ENCODE measurements at places on chromosomes 5 and 9.

DNA sequence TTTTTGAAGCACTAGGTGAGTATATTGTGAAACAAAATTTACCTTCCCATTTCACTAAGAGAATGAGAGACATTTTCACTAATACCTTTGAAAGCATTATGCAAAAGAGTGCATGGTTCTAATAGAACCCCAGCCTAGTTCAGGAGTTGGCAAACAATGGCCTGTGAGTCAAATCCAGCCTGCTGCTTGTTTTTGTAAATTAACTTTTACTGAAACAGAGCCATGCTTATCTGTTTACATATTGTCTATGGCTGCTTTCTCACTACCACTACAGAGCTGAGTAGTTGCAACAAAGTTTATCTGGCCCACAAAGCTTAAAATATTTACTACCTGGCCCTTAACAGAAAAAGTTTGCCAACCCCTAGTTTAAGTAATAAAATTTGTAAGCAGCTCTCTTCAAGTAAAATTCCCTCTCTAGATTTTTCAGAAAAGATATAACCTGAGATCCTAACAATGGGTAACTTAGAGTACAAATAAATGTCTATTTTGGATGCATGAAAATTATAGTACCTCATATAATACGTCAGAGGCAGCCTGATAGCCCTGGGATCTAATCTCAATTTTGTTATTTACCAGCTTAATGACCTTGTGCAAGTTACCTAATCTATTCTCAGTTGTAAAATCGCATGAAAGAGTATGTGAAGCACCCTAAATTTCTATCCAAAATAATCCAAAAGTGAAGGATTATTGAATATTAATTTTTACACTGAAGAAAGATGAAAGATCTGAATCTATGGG lies 50.7 kb upstream of the ARL15 start:
- no peak for ATAC-seq

GRCh38 chr5:122736086-122736845 lies 38.6 kb upstream of the SNX2 start:
- no peak for ATAC-seq

DNA sequence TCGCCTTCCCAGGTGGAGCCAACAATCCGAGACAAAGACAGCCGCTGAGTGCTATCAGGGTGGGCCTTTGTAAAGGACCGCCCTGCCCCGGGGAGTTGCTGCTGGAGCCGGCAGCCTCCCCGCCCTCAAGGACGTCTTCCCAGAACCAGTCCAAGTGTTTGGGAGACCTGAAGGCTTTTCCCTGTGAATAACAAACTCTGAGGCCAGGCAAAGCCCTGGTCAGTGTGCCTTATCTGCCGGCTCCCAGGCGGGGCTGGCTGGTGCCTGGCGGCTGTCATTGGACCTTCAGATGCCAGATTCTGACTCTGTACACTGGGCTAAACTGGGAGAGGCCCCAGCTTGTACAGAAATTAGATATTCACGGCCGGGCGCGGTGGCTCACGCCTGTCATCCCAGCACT lies 2.1 kb downstream of the SLC9A3 start:
- ATAC-seq = no peak

DNA sequence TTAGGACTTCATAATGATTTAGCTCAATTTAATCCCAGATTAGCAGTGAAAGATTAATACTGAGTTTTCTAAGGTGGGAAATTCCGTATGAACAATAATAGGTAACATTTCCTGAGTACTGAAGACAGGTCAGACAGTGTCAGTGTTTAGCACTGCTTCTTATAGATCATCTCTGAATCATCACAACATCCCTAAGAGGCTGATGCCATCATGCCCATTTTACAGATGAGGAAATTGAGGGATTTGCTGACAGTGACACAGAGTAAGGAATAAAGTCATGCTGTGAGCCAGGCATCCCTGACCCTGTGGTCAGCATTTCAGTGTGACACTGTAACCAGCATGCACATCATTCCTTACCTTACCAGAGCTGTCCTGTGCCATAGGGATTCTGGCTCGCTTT lies 44.5 kb downstream of the DAPK1 start:
- no peak for ATAC-seq

DNA sequence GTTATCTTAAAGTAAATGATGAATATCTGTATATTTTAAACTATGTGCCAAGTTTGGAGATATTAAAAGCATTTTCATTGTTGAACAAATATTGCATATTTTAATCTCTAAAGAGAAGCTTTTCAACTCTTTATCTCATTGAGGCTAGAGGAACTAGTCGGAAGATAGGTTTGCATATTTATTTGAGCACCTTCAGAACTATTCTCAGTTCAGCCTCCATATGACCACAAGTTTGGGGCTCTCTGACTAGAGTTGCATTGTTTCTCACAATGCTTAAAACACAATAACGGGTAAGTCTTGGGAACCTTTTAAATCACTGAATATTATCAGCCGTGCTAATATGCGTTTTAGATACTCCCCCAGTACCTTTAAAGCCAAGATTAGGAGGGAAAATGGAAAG lies 47.3 kb upstream of the CTXN3 start:
- ATAC-seq = no peak

DNA sequence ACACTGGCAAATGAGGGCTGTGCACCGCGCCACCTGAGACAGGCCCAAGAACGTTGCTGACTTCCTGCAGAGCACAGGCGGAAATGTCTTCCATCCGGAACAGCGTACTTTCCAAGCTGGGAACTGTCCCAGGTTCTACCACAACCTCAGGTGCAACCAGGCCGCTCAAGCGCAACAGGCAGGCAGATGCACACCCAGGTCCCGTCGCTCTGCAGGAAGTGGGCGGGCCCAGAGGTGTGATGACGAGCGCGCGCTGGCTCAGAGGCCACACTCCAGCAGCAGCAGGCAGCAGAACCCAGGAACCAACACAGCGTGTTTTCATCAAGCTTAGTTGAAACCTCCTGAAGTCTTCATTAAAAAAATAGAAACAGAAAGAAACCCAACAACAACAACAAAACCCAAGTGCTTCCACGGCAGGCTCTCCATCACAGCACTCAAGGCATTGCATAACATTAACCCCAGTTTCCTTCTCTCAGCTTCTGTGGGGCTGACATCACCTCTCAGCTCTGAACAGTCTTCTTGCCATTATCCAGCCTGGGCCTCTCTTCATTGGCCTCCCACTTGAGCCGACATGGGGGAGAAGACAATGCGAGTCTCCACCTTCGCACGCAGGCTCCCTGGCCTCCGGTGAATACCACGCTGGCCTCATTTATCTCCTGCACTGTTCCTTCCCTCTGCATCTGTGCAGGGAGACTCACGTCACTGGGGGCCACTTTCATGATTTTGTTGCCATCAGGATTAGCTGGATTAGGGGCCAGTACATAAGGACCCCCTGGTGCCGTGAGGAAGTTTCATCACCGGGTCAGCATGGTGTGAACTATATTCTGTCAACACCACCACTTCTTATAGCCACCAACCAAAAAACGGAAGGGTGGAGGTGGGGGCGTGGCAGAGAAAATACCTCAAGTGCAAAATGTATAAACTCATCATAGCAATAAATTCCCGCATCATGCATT lies 22.1 kb downstream of the PTCH1 start:
- ATAC-seq = peak; percentile 96

DNA sequence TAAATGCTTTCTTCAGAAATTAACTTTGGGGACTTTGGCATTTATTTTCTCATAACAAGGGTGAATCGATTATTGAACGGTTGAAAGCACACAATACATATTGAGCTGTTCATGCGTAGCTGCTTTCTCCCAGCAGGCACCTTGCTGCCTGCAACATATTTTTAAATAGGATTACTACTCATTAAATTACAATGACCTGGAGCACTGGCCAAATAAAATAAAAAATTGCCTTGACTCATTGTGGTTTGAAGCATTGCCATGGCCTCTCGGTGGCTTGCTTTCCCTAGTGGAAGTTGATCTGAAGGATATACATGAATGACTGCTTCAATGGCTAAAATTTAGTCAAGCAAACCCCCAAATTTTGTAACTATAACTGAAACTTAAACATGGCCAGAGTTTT lies 181.6 kb upstream of the NUDT12 start:
- ATAC-seq = no peak

DNA sequence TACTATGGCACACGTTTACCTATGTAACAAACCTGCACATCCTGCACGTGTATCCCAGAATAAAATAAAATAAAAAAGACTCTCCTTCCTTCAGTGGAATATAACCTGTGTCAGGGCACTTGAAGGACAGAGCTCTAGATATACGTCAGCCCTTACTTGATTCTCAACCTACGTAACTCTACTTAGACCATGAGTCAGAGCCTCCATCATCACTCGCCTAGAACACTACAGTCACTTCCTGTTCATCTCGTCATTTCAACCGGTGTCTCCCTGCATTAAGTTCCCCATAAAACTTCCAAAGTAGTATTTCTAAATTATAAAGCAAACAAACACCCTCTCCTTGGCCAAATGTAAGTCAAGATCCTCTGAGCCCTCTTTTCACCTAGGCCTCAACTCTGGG lies 243.5 kb upstream of the CCNG1 start:
- no peak for ATAC-seq

Data from esophagus mucosa (tissue), 1 donor.